ENCODE measurements at places on chromosomes 6 and 20.
A peak's percentile ranks its signal among the peaks of the same experiment; 100 is the strongest.

DNA sequence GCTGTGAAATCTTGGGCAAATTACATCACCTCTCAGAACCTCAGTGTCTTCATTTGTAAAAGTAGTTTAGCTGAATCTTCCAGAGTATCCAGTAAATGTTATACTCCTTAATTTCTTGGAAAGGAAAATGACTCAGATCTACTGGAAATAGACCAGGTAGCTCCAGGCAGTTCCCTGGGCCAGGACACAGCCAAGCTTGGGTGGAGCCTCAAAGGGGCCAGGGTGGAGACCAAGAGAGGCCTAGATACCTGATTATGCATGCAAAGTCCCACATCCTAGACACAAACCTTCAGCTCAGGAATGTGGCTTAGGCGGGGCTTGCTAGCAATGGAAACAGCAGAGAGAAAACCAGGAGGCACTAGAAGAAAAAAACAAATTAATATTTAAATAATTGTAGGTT is 272.8 kb downstream of the MAFB start:
- no peak for DNase-seq

DNA sequence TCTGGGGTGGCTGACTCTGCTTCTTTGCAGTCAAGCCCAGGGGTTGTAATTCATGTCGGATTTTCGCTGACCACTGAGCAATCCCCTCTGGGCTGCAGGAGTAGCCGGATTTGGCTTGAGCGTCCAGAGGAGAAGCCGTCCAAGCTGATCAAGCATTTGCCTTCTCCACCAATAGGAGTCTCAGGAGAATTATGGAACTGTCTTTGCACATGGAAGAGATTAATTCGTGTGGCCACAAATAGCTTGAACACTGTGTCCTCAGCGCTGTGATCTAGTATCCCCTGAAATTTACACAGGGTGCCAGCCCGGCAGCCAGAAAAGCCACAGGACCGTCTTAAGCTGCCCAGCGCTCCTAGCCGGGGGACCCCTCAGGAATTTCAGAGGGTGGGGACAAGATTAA is 37.1 kb downstream of the EYA2 start:
- no peak for DNase-seq

GRCh38 chr20:22241609-22242008 is 342.8 kb downstream of the FOXA2 start:
- DNase-seq = no peak

GRCh38 chr20:32018269-32019155 is 8.3 kb downstream of the CCM2L start:
- peak; percentile 17 for DNase-seq

GRCh38 chr6:33632558-33633039 is 11.5 kb downstream of the ITPR3 start:
- DNase-seq = no peak

- no peak for DNase-seq
Observed at GRCh38 chr6:157941101-157941863, 40.4 kb upstream of the SYNJ2 start.

DNA sequence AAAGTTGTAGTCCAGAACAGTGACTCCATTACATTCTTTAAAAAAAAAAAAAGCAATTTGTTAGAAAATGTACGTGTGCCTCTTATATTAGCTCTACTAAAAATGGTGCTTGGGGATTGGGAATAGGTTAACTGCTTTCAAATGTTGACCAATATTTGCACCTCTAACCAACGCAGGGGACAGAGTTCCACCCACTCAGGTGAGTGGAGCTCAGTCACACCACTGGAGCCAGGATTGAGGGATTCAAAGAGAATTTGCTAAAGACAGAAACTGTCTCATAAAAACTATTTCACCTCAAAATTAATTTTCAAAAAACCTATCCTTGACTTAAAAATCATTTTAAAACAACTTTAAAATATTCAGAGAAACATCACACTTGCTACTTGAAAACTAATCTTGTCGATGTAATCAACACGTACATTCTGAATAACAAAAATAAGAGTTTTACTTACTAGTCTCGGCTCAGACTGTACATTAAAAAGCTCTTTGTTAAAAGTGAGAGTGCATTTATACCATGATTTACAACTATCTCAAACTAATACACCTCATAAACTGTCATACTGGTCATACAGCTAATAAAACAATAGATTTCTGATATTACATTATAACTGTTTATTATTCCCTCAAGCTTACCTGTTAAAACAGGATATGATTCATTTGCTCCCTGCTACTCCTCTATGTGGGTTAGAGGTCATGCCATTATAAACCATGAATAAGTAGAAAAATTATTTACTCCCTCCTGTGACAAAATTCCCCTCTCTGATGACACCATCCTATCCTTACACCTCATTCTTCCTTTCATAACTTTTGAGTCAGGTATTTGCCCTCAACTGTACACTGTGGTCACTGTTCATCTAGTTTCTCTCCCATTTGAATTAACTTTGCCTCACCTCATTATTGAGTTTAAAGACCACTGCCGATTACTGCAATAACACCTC is 88.6 kb downstream of the PDE10A start:
- DNase-seq = no peak

- DNase-seq = peak; percentile 40
Observed at GRCh38 chr6:158047127-158047518, 65.5 kb downstream of the SYNJ2 start.

- DNase-seq = no peak
Observed at GRCh38 chr6:38149531-38149930, 330.0 kb downstream of the ZFAND3 start.

DNA sequence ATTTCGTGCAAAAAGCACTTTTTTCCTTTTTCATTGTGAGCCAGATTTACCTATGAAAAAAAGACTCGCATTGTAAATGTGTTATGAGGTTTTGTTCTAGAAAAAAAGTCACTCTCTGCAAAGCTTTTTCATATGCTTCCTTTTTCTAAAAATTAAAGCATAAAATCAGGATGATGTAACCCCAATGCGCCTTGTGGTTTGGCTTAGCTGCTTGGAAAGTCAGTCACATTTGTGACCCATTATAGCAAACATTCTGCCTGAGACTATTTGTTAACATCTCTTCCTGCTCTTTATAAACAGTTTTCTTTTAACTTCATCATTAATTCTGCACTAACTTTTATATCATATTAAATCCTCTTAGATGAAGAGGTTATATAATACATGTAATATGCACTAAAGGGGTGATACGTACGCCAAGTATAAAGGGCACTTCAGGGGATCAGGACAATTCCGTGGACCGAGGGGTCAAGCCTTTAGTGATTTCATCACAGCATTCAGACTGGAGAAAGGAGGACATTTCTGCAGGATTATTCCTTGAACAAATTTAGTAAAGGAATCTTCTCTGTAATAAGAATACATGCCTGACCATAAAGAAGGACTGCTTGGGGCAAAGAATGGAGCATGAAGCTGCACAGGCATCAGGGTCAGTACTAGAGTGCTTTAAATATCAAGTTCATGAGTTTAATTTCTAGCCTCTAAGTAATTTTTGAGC is 48.1 kb upstream of the SMLR1 start:
- DNase-seq = no peak

GRCh38 chr6:7139835-7140470 is 32.2 kb downstream of the RREB1 start:
- no peak for DNase-seq

DNA sequence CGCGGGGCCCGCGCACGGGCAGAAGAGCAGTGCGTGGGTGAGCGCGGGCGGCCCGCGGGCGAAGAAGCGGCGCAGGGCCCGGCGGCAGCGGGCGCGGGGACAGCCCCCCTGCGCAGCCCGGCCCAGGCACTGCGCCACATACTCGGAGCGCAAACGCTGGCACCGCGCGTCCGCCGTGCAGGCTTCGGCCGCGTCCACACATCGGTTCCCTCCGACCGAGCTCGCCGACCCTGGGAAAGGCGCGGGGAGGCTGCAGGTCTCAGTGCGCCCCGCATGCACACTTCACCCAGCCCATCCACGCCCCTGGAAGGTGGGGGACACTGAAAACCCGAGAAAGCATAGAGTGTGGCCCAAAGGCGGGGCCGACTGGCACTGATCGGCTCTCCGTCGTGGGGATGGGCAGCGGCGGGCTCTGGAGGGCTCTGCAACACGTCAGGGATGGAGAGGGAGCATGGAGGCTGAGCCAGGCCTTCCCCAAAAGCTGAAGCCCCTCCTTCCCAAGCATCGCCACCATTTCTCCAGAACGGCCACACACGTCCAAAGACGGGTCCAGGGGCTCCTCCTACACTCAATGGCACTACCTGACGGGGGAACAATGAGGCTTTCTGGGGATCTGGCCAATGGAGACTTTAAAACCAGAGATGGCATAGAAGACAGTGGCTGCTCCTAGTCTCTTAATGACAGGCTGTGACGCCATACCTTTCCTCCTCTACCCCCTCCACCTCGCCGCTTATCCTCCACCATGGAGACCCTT is 2.0 kb downstream of the GFRA4 start:
- no peak for DNase-seq

DNA sequence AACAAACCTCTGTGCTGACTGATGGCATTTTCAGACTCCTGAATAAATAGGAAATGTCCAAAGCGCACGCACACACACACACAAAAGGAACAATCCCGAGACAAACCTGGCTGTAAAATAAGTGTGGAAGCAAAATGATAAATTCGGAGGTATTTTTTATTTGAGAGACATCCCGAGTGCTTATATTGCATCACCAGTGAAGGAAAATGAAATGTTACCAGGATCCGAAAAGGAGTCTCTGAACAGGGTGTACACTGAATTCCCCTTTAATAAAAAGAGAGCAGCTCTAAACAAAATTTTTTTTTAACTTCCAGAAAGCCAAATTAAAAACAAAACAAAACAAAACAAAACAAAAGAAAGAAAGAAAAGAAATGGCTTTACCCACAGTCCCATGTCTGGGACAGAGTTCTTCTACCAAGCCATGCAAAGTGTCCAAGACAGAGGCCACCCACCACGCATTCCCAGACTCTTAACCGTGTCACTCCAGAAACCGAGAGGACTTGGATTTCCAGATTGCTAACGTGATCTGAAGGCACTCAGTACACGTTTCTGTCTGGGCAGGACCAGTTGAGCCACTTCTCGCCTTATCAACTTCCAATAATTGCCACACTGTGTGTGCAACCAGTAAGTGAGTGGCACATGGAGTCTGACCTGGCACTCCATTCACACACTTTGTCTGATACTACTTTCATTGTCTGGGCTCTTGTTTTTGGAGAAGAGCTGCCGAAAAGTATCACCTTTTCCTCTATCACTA is 817 bp downstream of the ME1 start:
- no peak for DNase-seq

DNA sequence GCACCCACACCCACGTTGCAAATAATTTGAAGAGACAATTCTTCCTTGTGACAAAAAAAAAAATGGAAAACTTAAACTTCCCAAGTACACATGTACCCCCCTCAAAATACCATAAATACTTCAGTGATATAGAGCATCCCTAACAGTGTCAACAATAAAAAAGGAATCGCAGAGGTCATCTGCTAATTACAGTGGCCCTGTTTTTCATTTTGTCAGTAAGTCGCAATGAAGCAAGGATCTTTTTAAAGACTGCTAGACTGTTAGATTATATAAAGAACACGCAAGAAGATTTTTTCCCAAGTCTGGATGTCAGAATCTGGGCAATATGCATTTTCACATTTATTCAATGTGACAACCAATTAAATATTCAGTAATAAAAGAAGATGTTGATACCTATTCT is 93.9 kb downstream of the EPB41L2 start:
- DNase-seq = no peak

- DNase-seq = no peak
Observed at GRCh38 chr6:13334953-13335352, 6.6 kb upstream of the TBC1D7 start.

- no peak for DNase-seq
Observed at GRCh38 chr20:51272401-51272800, 249.5 kb upstream of the KCNG1 start.

DNA sequence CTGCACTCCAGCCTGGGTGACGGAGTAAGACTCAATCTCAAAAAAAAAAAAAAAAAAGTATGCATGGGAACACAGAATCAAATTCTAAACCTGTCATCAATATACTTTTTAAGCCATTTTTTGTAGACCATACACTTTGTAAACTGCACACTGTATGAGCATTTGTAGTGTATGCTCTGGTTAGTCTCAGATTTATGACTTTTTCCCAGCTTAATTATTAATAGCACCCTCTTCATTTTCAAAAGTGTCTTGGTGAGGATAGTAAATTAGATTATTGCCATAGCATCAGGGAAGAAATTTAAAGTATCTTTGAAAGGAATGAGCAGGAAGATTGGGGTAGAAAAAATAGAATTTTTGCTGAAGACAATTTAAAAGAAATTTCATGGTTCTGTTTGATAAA is 330.8 kb upstream of the RSPO3 start:
- no peak for DNase-seq

- no peak for DNase-seq
Observed at GRCh38 chr6:148967011-148967520, 220.2 kb downstream of the UST start.

DNA sequence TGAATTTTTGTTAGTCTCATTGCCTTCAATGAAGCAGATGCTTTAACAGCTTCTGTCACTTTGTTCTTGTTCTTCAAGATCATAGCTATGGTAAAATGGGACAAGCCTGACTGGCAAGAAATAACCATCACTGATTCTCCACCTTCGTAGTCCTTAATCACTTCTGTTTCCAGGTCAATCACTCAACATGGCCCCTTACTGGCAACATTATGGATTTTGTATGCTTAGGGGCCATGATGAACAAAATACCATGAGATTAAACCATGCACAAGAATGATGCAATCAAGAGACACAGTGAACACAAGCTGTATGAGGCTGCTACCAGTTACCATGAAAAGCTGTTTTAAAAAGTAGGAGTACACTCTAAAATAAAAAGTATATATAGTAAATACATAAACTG is 32.8 kb downstream of the ADNP start:
- no peak for DNase-seq

- DNase-seq = no peak
Observed at GRCh38 chr20:20832715-20833114, 120.3 kb upstream of the RALGAPA2 start.

GRCh38 chr20:61445138-61445537 is 193.1 kb downstream of the CDH4 start:
- DNase-seq = no peak

DNA sequence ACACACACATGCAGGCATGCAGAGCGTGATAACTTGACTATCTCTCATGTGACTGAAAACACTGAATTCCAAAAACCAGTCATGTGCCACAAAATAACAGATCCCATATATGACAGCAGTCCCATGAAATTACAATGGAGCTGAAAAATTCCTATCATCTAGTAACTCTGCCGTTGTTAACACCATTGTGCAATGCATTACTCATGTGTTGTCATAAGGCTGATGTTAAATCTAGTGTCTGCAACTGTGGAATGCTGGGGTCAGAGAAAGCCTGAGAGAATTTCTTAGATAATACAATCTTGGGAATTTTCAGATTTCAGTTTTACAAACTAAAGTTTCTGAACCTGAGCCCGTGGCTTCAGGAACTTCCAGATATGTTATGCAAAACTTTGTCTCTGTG is 70.2 kb downstream of the LYRM4 start:
- no peak for DNase-seq

Data from activated CD4-positive, CD25-positive, alpha-beta regulatory T cell (primary cell).